ENCODE measurements at places on chromosomes 12 and 14.

DNA sequence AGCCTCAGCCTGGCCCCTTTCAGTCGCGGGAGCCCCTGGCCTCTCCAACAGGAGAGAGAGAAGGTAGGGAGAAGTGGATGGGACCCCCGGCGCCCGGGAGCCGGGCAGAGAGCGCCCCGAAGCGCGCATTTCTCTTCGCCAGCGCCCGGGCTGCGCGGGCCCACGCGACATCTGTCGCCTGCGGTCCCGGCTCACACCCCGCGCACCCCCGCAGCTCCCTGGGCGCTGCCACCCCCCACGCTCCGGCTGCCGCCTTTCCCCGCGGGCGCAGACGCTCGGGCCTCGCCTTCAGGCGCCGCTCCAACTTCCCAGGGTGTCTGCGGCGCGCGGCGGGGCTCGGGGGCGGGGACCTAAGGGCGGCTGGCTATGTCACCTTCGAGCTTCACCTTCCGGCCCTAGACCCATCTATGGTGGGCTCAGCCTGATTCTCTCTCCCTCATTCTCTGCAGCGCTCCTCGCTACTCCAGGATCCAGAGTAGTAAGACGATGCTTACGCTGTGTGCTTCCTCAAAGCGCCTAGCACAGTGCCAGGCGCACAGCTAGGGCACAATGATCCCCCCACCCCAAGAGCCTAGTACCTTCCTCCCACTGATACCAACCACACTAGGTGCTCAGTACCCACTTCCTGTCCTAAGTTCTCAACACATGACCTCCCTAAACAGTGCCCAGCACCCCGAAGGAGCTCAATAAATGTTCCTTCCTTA, 1.6 kb downstream of the HRK start:
- DNase-seq = no peak

- peak; percentile 66 for DNase-seq
Measured at GRCh38 chr12:93419388-93420034, 22.2 kb downstream of the UBE2N start.

DNA sequence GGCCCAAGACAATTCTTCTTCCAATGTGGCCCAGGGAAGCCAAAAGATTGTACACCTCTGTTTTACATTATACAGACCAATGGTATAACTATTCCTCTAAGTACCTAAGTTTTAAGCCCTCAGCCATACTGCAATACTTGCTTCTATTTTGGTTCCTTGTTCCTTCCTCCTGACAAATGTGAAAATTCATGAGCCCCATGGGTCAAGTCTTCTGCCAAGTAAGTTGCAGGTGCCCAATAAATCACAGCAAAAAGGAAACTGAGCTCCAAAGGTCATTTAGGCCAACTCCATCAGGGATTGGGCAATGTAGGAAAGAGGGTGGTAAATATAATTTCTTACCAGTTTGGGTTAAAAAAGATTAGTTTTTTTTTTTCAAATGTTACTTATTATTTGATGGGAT, 57.7 kb upstream of the NPFF start:
- DNase-seq = no peak

- DNase-seq = no peak
Measured at GRCh38 chr14:92973261-92973797, 50.4 kb downstream of the CHGA start.

DNA sequence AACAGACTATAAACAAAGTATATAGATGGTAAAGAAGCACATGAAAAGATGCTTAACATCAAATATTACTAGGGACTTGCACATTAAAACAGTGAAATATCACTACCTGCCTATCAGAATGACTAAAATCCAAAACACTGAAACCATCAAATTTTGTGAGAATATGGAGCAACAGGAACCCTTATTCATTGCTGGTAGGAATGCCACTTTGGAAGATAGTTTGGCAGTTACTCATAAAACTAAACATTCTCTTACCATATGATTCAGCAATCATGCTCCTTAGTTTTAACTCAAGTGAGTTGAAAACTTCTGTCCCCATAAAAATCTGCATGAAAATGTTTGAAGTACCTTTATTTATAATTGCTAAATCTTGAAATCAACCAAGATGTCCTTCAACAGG, 297.6 kb downstream of the DAD1 start:
- no peak for DNase-seq

- DNase-seq = no peak
Measured at GRCh38 chr14:44531658-44532057, 24.6 kb upstream of the FSCB start.

- DNase-seq = peak; percentile 2
Measured at GRCh38 chr14:63993992-63994391, 141.2 kb downstream of the SYNE2 start.

GRCh38 chr12:51759695-51760094, 88.8 kb downstream of the FIGNL2 start:
- DNase-seq = no peak

DNA sequence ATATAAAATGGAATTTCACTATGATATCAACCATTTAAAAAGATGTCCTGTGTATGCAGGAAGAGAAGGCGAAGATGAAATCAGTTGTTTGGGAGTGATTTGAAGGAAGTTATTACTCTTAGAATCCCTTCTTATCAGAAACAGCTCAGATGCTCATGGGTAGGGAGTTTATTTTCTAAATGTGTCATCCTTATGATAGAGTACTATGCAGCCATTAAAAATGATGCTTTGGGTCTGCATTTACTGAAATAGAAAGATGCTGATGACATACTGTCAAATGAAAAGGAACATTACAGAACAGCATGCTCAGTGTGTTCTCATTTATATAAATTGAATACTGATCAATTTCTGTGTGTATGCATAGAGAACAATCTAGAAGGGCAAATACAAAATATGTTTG, 69.8 kb upstream of the MED13L start:
- DNase-seq = no peak

GRCh38 chr12:97927977-97928376, 465.4 kb downstream of the RMST start:
- no peak for DNase-seq

Measured in Kasumi-1 (cell line).